ENCODE measurements at places on chromosomes 7 and 10.

GRCh38 chr10:92342796-92343195 is 51.8 kb downstream of the MARCHF5 start:
- DNase-seq: no peak

GRCh38 chr10:14487488-14487883 is 156.8 kb upstream of the FRMD4A start:
- peak; percentile 31 for DNase-seq

DNA sequence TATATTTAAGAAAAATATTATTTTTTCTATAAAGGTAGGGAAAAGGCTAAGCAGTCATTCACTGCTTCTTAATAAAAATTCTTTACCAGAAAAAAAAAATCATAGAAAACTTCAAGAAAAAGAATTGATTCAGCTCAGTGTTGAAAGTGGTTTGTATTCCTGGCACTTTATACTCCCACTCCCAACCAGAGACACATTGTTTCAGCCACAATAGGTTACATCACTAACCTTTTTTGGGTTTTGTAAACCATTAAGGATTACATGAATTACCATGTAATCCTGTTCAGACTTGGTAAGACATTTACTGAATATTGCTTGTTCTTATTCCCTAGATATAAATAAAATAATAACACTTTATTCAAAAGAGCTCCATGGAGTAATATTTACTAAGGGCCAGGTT is 46.6 kb downstream of the MINPP1 start:
- no peak for DNase-seq

DNA sequence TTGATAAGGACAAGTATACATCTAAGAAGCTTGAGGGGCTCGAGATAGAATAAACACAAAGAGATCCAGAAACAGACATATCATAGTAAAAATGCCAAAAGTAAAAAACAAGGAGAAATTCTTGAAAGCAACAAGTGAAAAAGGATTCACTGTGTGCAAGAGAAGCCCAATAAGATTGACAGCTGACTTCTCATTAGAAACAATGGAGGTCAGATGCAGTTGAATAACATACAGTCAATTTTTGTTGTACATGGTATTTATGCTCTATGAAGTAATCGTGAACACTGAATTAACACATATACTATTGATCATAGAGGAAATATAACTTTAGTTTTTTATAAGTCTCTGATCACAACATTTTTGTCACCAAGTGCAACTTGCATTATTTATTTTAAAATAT is 982.8 kb upstream of the SORCS1 start:
- no peak for DNase-seq

DNA sequence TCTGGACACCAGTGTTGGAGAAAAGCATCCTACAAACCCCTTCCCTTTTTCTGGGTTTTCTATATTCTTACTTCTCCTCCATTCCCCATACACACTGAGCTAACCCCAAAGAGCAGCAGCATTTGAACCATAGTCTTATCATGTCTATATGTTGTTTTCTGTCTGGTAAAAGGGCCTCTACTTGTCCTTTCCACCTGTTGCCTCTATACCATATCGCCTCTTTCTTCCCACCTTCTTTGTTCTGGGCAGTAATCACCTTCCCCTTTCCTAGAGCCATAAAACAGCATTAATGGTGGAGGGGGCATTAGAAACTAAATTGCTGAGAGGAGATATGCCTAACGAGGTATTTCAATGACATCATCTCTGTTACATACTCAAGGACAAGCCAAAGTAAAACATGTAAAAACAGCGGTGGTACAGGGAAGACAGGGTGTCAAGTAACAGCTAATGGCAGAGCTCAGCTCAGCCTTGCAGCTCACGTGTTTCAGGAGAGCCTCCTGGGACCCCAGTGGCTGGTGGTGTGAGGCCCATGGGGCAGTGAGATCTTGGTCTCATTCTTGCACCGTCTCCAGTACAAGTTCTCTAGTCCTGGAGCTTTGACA is 20.6 kb downstream of the NPY start:
- no peak for DNase-seq

- no peak for DNase-seq
Measured at GRCh38 chr10:68095153-68095552, 14.1 kb upstream of the MYPN start.

- DNase-seq: peak; percentile 50
Measured at GRCh38 chr10:102583435-102584417, 60.6 kb upstream of the TRIM8 start.

GRCh38 chr7:148304456-148304855 is 286.1 kb upstream of the C7orf33 start:
- peak; percentile 58 for DNase-seq

DNA sequence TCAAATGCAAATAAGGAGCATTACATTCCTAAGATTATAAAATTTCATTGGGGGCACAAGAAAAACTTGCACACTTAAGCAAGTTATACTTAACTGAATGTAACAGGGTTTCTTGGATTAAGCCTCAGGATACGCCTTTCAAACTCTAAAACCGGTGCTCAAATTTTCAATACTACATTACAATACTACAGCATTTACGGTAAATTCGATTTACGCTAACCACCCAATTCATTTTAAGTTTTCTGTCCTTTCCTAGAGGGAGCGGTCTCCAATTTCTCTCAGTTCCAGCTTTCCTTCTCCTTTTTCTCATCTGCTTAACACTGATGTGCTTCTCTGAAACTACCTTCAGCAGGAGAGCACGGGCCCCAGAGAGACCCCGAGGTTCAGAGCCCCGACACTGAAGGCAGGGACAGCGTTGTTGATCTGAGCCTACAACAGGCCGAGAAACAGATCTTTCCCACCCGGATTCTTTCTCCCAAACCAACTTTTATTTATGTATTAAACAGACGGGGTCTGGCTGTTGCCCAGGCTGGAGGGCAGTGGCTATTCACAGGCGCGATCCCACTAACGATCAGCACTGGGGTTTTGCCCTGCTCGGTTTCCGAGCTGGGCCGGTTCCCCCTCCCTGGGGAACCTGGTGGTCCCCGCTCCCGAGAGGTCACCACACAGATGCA is 798 bp downstream of the ZNF425 start:
- DNase-seq: peak; percentile 49

DNA sequence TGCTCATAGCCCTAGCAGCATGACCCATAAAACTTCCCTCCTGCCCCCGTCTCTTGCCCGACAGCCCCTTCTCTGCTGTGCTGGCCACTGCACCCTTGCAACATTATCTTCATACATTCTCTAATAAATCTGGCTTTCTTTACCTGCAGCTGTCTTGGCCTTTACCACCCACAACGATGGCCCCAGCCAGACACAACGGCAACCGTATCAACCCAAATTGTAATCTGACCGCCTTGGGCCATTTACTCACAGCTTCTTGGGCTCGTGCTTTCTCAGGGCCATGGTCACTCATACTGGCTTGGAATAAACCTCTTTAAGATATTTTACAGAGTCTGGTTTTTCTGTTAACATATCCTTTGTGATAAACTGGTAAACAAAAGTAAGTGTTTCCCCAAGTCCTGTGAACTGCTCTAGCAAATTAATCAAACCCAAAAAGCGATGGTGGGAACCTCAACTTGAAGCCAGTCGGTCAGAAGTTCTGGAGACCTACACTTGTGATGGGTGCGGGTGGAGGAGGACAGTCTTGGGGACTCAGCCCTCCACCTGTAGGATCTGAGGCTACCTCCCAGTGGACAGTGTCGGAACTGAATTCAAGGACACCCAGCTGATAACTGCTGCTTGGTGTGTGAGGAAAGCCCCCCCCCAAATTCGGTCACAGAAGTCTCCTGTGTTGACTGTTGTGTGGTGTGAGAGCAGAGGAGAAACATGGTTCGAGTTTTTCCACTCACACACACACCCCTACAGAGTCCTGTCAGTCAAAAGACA is 87.6 kb upstream of the ATP6V0A4 start:
- DNase-seq: no peak

DNA sequence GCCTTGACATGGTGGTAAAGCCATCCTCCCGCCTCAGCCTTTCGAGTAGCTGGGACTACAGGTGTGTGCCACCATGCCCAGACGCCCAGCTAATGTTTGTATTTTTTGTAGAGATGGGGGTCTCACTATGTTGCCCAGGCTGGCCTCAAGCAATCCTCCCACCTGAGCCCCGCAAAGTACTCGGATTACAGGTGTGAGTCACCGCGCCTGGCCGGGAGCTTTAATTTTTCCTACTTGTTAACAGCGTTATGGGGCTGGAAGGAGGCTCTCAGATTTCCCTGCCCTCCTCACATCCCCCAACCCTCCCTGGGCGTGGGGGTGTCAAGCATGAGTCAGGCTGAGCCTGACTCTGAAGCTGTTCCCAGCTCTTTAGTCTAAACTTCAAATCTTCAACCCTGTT is 8.3 kb downstream of the ALKBH4 start:
- DNase-seq: no peak

- DNase-seq: no peak
Measured at GRCh38 chr7:84490661-84491060, 296.1 kb upstream of the SEMA3A start.

GRCh38 chr7:95520136-95520535 is 34.4 kb downstream of the ASB4 start:
- no peak for DNase-seq

DNA sequence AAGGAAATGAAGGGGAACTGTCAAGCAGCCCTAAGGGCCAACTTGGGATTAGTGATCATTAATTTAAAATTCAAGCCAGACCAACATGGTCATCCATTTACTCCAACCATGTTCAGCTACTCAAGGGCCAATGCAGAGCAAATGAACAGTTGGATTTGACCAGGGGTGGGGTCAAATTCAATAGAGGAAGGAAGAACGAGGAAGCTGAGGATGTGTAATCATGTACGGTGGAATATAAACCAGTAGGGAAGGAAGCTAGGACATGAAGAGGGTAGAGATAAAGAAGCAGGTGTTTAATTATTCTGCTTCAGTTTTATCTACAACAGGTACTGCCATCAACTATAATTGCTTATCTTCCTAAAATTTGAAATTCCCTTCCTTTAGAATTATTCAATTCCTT is 81.6 kb downstream of the HIBADH start:
- DNase-seq: no peak

- DNase-seq: no peak
Measured at GRCh38 chr10:119776536-119776935, 50.7 kb downstream of the INPP5F start.

DNA sequence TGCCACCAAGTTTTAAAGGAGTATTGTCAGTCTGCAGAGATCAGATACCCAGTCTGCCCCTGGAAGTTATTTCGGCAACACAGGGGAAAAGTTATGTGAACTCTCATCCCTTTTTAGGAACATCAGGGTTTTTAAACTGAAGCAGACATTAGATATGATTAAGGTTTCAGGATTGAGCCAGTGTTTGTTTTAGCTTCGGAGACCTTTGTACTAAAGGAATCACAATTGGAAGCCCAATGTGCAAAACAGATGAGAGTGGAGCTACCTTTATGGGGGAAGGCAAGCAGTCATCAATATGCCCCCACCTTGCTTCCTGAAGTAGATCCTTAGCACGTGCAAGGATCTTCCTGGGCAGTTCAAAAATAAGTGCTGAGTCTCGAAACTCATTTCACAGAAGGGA is 39.5 kb downstream of the ETV1 start:
- no peak for DNase-seq

- DNase-seq: no peak
Measured at GRCh38 chr7:7180725-7181449, 1.5 kb upstream of the C1GALT1 start.

GRCh38 chr10:10658172-10658785 is 359.4 kb upstream of the CELF2 start:
- no peak for DNase-seq

DNA sequence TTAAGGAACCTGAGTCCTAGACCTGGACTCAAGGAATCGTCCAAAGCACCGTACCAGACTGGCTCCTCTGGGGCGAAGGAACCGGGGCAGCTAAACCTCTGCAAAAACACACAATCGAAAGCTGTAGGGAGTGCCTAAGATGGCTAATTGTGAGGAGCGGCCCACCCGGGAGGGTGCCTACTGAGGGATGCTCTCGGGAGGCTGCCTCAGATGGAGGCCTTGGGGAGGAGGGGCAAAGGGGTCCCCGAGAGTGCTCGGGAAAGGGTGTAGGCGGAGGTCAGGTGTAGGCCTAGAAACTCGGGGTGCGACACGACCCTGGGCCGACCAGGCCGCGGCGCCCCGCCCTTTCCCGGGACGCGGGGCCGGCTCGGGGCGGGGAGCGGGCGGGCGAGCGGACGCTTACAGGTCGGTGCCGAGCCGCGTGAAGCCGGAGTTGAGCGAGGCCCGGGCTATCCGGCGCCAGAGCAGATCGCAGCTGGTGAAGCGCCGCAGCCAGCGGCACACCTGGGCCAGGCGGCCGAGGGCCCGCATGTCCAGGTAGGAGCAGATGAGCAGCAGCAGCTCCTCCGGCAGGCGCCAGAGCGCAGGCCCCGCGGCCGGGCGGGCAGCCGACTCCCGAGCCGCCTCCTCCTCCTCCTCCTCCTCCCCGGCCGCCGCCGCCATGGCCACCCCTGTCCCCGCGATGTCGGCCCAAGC is 844 bp downstream of the FBXW4 start:
- DNase-seq: peak; percentile 32

- no peak for DNase-seq
Measured at GRCh38 chr7:87474533-87475358, 734 bp downstream of the ABCB4 start.

DNA sequence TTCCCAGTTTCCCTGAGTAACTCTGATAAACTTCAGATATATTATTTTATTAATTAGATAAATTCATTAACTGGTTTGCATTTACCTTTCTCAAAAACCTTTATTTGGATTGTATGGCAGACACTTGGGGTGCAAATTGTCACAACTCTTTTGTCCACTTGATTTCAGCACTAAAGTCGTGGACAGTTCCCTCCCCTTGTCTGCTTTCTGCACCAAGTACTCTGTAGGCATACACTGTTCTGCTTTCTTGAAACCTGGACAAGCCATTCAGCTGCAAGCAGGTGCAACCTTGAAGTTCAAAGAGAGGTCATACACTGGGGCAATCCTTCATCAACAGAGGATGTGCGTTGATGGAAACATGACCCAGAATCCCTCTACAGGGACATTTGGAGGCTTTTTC is 162.9 kb downstream of the ARL5B start:
- no peak for DNase-seq

DNA sequence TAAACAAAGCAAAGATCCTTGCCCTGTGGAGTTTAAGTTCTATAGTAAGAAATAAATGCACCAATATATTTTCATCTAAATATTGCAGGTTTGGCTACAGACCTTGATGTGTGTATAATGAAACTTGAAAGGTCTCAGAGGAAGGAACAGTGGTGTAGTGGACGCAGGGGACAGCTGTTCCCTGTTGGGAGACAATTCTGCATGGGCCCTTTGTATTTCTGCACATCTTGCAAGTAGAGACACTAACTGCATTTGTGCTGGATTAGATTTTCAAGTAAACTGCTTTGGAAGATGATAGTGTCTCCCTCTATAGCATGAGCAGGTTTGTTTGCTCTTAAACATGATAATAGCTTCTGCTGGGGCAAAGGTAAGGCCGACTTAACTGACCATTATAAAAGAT is 57.5 kb upstream of the FAM133B start:
- no peak for DNase-seq

- no peak for DNase-seq
Measured at GRCh38 chr10:90047243-90047729, 345.9 kb downstream of the KIF20B start.

GRCh38 chr10:113041324-113041723 is 91.3 kb downstream of the TCF7L2 start:
- no peak for DNase-seq

Measured in NCI-H526 (cell line).